Fibroblast of gingiva (primary cell): ENCODE measurements at places on chromosomes 11 and 22.

DNA sequence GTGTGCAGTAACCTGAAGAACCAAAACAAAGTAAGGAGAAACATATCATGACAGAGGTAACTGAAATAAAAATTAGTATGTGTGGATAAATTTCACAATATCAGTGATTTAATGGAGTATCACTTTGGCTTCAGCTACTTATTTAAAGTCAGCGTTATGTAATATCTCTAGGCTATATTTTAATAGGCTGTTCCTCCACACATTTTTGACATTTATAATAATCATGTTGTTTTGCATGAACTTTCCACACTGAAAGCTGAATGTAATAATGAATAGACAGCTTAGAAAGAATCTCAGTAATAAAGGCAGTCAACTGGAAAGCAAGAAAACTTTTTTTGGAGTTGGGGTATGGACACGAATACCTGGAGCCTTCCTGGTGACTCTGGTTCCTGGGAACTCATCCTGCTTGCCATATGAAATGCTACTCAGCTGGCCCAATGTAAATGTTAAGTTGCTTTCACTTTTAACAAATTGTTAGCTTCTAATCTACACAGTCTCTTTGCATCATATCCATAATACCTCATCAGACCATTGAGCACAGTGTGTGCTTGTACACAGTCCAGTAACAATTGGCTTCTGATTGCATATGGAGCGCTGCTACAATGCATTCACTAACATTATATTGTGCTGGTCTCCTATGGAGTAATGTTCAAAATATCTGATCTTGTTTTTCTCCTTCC lies 257.7 kb downstream of the SOX6 start:
- DNase-seq, result no peak

DNA sequence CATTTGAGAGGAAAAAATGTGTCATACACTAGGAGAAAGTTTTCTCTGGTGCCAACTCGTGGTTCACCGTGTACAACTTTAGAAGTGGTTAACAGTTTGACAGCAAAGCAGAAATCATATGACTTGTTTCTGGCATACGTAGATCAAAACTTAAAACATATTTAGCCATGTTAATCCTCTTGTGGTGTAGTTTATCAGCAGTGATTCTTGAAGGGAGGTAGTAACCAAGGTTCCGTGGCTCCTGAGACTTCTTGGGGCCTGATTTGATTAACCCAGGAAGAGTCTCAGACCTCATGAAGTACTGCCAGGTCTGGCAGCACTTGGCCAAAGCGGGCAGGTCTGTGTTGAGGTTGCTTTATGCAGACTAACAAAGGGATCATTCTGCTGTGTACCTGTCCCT lies 40.5 kb downstream of the SREBF2 start:
- DNase-seq, result no peak

- no peak for DNase-seq
These were observed 18.2 kb downstream of the RFPL3 start for GRCh38 chr22:32375678-32376450.

- DNase-seq, result no peak
These were observed 3.0 kb downstream of the ME3 start for GRCh38 chr11:86669424-86669823.

GRCh38 chr11:126423743-126424142 lies 68.3 kb downstream of the ST3GAL4 start:
- DNase-seq, result no peak

- DNase-seq, result no peak
These were observed 119.8 kb upstream of the TBCEL start for GRCh38 chr11:120904116-120904515.

- DNase-seq, result no peak
These were observed 20.2 kb downstream of the BARX2 start for GRCh38 chr11:129395883-129396282.

DNA sequence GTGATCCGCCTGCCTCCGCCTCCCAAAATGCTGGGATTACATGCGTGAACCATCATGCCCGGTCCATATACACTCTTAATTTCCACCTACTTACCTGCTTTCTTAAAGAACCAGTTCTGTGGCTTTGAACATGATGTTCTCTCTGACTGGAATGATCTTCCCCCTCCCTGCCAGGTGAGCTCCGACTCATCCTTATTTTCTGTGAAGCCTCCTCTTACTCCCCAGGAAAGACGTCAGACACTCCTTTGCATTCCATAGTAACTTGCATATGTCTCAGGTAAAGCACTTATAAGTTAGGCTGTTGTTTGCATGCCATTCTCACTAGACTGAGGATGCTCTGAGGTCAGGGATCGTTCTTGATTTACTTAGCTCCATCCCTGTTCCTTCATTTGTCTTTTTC lies 91.8 kb upstream of the RAB1B start:
- DNase-seq, result no peak

DNA sequence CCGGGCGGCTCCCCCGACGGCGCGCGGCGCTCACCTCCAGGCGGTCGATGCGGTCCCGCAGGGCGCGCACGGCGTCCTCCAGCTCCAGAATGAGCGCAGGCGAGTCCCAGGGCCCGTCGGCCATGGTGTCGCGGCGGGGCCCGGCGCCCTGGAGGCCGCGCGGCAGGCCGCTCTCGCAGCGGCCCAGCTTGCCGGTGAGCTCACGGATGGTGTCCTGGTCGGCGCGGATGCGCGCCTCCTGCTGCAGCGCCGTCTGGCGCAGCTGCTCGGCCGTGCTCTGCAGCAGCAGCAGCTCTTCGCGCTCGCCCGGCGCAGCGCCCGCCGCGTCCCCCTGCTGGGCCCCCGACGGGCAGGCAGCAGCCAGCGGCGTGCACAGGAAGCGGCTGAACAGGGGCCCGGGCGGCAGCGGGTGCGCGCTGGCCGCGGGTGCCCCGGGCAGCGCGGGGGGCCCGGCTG lies 599 bp downstream of the NPTXR start:
- DNase-seq, result peak; percentile 60

DNA sequence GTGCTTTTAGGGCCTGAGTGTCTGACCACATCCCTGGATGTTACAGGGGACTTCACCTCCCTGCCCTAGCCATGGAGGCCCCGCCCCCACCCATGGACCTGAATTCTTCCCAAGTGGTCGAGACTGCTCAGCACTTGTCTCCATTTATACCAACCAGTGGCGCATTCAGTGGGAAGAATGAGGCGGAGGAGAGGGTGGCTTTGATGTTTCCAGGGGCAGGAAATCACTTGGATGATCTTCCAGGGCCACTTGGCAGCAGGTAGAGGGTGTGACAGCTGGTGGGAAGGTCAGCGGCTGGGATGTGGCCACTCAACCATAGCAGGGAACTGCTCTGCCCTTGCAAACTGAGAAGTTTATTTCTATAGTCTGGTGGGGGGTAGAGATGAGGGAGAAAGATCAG lies 155.1 kb upstream of the BLID start:
- no peak for DNase-seq

GRCh38 chr11:42974510-42975179 lies 337.2 kb upstream of the API5 start:
- DNase-seq, result no peak

DNA sequence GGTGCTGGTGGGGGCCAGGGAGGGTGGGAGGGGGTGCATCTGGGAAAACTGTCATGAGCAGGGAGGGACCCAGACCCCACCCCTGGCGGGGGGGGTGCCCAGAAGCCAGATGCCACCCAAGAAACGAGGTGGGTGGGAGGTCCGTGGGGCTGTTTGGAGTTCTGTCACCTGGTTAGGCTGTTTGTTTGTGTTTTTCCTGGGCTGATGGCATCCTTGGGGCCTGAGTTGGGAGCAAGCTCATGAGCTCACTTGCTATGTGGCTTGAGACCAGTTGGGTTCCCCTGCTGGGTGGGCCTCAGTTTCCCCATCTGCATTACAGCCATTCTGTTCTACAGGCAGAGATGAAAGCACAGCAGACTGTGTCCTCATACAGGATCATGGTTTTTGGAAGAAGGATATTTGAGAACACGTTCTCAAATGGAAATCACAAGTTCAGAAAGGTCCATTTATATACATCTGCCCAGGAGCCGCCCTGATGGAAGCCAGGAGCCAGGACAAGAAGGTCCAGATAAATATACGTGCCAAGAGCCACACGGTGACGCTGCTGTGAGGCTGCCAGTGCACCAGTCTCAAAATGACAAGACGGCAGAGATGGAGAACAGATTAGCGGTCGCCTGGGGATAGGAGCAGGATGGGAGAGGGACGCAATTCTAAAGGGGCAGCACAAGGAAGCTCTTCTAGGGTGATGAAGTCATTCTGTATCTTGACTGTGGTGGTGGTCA lies 312.9 kb downstream of the MN1 start:
- DNase-seq, result no peak

DNA sequence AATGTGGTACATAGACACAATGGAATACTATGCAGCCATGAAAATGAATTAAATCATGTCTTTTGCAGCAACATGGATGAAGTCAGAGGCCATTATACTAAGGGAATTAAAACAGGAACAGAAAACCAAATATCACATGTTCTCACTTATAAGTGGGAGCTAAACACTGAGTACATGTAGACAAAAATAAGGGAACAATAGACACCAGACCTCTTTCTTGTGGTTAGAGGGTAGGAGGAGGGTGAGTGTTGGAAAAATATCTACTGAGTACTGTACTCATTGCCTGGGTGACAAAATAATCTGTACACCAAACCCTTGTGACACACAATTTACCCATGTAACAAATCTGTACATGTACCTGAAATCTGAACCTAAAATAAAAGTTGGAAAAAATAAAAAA lies 59.1 kb upstream of the ANO5 start:
- DNase-seq, result no peak

DNA sequence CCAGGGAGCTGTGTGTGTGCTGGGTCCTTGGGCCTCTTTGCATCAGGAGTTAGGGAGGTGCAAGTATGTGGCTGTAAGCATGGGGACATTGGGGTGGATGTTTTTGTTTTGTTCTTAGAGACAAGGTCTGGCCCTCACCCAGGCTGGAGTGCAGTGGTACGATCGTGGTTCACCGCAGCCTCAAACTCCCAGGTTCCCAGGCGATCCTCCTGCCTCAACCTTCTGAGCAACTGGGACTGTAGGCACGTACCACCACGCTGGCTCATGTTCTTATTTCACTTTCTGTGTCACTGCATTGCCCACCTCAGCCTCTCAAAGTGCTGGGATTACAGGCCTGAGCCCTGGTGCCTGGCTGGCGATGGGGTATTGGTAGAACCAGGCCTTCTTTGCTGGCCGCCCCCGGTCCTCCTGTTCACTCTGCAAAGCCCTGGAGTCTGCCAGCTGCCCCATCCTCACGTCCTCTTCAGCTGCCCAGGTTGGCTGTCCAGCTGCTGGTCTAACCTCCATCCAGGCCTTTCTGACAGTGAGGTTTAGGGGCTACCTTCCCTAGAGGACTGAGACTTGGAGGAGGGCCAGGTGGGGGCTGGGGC lies 851 bp upstream of the GRAMD4 start:
- DNase-seq, result no peak

DNA sequence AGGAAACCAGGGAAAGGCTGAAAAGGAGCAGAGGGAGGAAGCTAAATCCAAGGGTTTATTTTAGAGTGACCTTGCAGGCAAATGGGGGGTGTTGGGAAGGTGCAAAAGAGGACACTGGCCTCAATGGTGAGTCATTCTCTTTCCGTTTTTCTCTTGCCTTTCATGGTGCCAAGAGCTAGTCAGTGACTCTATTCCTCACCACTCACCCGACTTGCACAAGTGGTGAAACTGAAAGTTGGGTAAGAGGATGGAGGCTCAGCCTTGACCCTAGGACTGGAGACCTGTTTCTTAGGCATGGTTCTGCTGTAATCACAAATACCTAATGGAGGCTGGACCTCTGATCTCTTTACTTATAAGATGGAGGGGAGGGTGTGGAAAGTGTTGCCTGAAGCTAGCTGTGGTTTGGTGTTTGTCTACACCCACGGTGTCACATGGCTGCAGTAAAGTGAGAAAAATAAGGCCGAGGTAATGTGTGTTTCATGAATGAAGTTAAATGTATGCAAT lies 67.3 kb upstream of the CREB3L1 start:
- DNase-seq, result peak; percentile 71

GRCh38 chr11:134751031-134751585 lies 339.1 kb upstream of the B3GAT1 start:
- no peak for DNase-seq

GRCh38 chr11:69797156-69797555 lies 22.0 kb upstream of the FGF4 start:
- DNase-seq, result no peak

DNA sequence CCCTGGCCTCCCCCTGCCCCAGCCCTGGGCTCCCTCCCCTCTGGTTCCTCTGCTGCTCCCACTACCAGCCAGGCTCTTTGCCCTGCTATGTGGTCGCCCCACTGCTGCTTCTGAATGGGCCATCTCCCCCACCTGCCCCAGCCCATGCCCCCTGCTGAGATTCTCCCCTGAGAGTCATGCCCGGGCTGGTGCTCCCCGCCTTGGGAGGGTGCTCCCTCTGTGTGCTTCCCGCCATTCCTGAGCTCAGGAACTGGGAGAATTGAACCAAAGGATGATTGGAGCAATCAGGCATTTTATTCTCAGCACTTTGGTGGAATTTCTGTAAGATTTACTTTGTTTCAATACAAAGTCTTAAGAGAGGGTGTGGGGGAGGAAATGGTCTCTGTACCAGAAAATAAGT lies 6.8 kb downstream of the APOBEC3D start:
- DNase-seq, result no peak

- no peak for DNase-seq
These were observed 696.5 kb upstream of the CHORDC1 start for GRCh38 chr11:90919332-90919731.

DNA sequence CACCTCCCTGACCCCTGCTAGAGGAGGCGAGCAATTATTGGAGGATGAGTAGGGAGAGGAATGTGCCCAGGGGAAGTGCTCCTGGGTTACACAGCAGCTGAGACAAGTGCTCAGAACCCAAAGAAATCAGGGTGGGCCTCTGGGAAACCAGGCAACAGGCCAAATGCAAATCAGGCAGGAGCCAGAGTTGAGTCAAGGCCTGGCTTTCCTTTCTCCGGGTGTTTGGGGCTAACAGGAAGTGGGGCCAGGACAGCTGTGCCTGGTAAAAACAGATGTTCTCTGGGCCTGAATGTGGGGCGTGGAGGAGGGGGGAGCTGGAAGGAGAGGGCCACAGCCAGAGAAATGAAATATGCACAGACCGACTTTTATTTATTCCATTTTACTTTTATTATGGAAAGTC lies 22.0 kb downstream of the MFNG start:
- DNase-seq, result no peak

DNA sequence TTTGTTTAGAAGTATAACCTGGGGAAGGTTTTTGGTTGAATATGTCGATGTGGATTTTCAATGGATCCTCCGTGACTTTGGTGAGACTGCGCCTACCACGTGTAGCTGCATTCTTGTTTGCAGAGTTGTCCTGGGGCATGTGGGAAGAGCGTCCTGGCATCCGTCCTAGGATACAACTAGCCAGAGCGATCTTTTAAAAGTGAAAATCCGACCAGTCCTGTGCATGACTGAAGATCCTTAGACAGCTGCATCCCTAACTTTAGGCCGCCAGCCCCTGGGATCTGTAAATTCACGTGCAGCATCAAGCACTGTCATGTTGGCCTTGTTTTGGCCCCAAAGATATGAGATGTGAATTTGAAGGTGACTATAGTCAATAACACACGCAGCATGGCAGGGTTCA lies 22.4 kb upstream of the THY1 start:
- DNase-seq, result no peak

GRCh38 chr11:45079075-45079444 lies 67.4 kb upstream of the PRDM11 start:
- no peak for DNase-seq
